T follicular helper cell (primary cell): ENCODE measurements at places on chromosomes 6 and 20.

DNA sequence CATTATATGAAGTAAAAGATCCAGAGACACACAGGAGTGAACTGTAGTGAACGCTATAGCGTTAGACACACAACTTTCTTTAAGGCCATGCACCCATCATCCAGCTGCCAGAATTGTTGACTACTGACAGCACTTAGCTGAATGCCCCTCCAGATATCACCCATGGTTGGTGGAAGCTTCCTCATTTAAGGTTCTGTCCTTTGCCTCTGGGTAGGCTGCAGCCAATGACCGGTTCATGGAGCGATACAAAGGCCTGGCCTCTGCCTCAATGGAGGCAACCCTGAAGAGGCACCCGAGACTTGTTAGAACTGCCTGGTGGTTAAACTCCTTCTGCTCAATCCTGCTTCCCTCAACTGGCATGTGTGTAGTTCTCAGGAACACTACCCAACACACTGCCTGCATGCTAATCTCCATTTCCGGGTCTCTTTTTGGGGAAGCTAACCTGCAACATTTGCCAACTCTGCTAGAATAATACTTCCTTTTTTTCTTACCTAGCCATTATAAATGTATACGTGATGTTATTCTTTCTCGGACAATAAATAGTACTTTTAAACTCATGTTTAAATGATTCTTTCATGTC, 49.8 kb upstream of the THEMIS start:
- DNase-seq: no peak

DNA sequence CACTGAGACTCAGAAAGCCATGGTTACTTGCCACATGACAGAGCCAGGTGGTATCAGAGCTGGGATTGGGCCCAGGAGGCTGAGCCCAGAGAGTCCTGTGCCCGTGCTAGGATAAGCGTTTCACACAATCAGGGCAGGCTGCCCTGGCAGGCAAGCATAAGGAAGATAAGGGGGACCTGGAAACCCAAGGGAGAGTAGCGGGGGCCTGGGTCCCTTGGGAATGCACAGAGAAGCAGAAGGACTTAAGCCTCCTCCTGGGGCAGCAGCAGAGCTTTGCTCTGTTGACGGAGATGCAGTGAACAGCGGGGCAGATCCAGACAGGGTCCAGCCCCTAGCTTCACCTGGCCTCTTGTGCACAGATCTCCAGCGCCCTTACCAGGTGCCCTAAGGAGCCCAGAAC, 8.7 kb downstream of the TRIB3 start:
- DNase-seq: no peak

DNA sequence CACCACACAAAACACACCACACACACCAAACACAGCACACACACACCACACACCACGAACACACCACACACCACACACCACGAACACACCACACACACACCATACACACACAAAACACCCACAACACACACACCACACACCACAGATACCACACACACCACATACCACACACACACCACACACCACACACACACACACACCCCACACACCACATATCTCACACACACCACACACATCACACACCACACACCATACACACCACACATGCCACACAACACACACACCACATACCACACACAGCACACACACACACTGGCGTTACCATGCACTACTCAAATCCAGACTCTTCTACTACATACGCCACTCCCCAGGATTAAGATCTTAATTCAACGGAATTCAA, 118.9 kb upstream of the THBS2 start:
- no peak for DNase-seq

GRCh38 chr20:63547725-63548480, at the start of gene SRMS:
Gene SRMS, minus strand, starts transcription at chr20:63547749. Its CDS starts 286 bp downstream, at chr20:63547463.
- DNase-seq: no peak

GRCh38 chr6:22017272-22017671, 279.6 kb downstream of the PRL start:
- no peak for DNase-seq

DNA sequence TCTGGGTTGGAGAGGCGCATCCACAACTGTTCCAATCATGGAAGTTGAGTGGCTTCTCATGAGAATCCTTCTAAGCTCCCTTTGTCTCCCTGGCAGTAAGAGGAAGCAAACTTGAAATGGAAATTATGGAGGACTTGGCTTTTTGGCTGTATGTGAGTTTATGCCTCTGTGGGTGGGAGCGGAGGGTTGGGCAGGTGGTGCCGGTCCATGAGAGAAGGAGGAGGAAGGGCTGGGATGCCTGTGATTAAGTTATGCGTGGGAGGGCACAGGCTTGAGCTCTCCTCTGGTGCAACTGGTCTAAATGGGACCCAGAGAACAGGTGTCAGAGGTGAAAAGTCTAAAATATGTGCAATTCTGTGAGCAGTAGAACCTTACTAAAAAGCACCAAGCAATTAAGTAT, 2.2 kb downstream of the PHACTR3 start:
- DNase-seq: no peak

DNA sequence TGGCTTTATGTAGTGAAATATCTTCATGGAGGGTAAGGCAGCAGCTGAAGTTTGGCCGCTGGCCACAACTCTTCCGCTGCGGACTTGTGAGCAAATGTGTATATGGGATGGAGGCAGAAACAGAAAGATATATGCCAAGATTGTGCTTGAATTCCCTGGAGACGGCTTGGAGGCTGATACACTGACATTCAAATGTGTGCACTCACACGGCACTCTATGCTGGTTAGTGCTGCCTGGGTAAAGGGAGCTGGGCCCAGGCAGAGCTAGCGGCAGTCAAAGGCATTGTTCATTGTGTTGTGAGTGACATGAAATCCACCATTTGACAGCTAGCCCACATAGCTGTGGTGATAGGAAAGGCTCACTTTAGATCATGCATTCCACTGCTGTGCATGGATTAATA, 202.7 kb downstream of the CLIC5 start:
- DNase-seq: no peak

DNA sequence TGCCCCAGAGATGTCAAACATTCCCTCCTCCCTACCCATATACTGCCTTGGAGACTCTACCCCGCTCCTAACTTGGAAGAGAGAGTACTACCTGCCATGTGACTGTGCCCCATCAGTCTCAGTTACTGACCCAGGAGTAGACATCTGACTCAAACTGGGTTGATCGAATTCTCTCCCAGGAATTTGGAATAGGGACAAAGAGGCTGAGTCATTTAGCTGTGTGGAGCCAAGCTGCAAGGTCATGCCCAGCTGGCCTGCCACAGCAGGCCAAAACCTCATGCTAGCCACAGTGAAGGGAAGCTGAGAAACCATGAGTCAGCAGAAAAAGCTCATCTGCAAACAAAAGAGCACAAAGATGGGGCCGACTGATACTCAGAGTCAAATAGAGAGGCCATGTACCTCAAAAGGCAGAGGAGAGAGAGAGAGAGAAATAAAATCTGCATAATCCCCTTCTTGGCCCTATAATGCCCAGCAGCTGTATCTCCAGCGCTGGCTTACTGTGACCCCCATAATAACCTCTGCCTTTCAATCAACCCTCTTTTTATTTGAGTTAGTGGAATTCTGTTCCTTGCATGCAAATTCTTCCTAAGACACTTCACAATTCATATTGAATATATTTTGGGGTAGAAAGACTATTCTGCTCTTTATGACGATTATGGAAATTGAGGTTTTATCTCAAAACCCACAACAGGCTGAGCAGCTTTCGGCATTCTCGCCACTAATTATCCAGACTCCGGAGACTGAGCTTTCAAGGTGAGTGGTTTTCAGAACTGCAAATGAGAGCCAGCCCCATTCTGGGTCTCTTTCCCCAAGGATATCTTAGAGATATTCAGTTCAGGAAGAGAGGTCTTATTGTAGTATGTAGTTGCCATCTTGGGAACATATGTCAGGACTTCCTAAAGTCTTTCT, 21.4 kb upstream of the AKIRIN2 start:
- no peak for DNase-seq

- no peak for DNase-seq
Observed at GRCh38 chr20:21147593-21147992, 21.7 kb downstream of the KIZ start.

GRCh38 chr6:14118091-14118439, 493 bp downstream of the CD83 start:
- no peak for DNase-seq

GRCh38 chr20:1811621-1812498, 83.3 kb upstream of the SIRPA start:
- no peak for DNase-seq

GRCh38 chr6:161543684-161544309, 269.9 kb upstream of the AGPAT4 start:
- no peak for DNase-seq

DNA sequence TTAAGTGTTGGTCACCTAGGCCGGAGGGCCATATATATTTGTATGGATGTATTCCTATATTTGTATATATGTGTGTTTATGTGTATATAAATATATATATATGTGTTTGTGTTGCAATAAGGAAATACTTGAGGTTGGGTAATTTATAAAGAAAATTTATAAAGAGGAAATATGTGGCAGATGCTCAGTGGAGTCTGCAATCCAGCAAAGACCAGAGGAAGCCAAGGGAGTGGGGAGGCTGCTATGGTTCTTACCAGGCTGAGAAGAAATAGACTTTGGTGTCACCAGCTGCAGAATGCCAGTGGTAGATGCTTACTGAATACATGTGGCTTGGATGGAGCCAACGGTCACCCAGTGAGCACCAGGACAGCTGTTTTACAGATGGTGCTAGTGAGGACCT, 97.4 kb upstream of the ELOVL5 start:
- DNase-seq: no peak

DNA sequence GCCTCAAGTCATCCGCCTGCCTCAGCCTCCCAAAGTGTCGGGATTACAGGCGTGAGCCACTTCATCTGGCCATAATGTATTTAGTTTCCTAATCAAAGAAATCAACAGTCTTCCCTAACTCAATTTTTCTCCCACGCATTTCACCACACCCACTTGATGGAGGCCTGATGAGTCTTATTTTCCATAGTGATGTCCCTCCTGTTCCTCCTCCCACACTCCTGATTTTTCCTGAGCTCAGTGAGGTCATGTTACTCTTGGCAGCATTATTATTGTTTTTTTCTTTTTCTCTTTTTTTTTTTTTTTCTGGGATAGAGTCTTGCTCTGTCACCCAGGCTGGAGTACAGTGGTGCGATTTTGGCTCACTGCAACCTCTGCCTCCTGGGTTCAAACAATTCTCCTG, 8.9 kb downstream of the ABRACL start:
- DNase-seq: no peak

- no peak for DNase-seq
Observed at GRCh38 chr6:105452376-105452775, 49.5 kb upstream of the PREP start.

DNA sequence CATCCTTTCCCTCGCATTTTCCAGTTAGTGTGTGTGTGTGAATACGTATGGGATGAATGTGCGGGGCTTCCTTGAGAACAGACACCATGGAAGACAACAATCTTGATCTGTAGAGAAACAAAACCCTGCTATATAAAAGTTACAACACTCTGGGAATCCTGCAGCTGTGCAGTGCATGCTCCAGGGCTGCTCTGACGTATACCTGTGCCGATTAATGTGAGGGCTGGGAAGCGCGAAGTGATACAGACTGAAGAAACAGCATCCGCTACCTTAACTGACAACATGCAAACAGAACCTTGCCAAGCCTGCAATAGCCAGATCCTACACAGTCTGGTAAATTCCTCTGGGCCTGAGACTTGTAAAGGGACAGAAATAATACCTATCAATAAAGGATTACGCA, 31.6 kb upstream of the MTRF1L start:
- DNase-seq: no peak

GRCh38 chr6:22071270-22072041, 225.4 kb downstream of the PRL start:
- no peak for DNase-seq

GRCh38 chr20:62142252-62143080, 728 bp downstream of the PSMA7 start:
- no peak for DNase-seq

- no peak for DNase-seq
Observed at GRCh38 chr6:15518878-15519277, 143.9 kb downstream of the DTNBP1 start.

DNA sequence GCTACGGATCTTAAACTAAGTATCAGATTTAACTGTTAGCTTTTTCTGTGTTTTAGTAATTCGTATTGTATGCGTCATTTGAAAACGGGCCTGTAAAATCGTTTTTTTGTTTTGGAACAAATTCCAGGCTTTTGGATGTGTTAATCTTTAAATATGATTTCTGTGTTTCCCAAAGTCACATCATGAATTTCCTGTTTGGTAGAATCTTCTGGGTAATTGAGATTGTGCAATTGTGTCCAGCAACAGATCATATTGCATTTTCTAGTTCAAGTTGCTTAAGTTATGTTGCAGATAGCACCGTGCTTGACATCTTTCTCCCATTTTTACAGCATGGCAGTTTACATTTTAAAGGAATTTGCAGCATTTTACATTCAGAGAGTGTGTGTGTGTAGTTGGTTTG, 1.9 kb downstream of the MAPK14 start:
- DNase-seq: no peak

- no peak for DNase-seq
Observed at GRCh38 chr6:128929869-128930268, 46.9 kb downstream of the LAMA2 start.

DNA sequence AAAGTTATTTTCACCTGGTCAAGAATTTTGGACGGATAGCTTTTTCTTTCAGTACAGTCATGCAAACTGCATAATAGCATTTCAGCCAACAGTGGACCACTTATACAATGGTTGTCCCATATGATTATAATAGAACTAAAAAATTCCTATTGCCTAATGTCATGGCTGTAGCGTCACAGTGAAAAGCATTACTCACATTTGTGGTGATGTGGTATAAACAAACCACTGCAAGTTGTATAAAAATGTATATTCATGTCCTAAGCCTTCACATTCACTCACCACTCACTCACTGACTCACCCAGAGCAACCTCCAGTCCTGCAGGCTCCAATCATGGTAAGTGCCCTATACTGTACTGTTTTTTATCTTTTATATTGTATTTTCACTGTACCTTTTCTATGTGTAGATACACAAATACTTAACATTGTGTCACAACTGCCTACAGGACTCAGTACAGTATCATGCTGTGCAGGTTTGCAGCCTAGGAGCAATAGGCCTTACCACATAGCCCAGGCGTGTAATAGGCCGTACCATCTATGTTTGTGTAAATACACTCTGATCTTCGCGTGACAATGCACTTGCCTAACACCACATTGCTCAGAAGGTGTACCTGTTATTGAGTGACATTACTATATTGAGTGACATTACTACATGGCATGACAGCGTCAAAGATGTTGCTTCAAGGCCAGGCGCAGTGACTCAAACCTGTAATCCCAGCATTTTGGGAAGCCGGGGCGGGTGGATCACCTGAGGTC, 17.9 kb downstream of the ABHD12 start:
- DNase-seq: no peak

GRCh38 chr6:163874784-163875183, 460.3 kb downstream of the QKI start:
- DNase-seq: no peak
